ENCODE measurements at places on chromosomes 2 and 18.

GRCh38 chr2:201923436-201924328, 110.0 kb upstream of the FZD7 start:
- no peak for DNase-seq

DNA sequence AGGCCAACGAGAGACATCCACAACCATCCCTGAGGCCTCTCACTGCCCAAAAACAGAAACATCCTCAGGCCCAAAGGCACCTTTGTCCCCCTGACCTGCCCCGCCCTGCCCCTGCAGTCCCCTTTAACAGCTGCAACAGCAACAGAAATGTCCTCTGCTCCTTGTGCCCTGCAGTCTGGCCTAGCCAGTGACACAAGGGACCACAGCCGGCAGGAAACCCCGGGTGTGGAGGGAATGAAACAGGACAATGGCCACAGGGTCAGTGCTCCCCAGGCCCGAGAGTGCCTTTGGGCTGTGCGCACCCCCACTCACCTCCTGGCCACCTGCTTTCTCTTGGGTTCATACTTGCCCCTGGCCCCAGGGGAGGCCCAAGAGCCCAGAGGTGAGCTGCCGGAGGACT, 35.6 kb downstream of the SNED1 start:
- no peak for DNase-seq

GRCh38 chr2:1544478-1545069, 131.3 kb downstream of the TPO start:
- no peak for DNase-seq

GRCh38 chr18:45024357-45025088, 343.8 kb downstream of the SETBP1 start:
- DNase-seq, result no peak

DNA sequence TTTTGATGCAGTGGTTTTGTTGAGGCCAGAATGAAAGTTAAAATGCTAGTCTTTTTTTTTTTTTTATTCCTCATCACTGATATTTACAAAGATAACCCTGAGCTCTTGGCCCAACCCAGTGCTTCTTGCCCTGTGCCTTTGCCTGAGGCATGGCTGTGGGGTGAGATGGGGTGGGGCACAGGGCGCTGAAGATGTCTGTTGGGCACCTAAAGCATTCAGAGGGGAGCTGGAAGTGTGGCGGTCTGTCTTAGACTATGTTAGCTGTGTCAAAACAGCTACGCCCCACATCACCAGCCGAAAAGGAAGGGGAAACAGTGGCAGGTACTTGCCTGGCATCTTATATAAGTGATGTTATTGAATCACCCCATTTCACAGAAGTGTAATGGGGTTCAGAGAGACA, 20.7 kb downstream of the TOGARAM2 start:
- no peak for DNase-seq

GRCh38 chr2:109230941-109231420, 102.0 kb downstream of the SH3RF3 start:
- no peak for DNase-seq

GRCh38 chr2:66456183-66457041, 21.5 kb downstream of the MEIS1 start:
- DNase-seq, result no peak

GRCh38 chr2:28821295-28821958, 10.8 kb downstream of the SPDYA start:
- peak; percentile 75 for DNase-seq

GRCh38 chr2:96207774-96208142, 869 bp downstream of the STARD7 start:
- DNase-seq, result no peak

GRCh38 chr2:105103481-105103880, 65.6 kb downstream of the MRPS9 start:
- no peak for DNase-seq

- DNase-seq, result no peak
These were observed 1655.6 kb downstream of the DPP10 start for GRCh38 chr2:116098049-116098448.
